ENCODE measurements at places on chromosomes 7 and 10.
A peak's percentile ranks its signal among the peaks of the same experiment; 100 is the strongest.

DNA sequence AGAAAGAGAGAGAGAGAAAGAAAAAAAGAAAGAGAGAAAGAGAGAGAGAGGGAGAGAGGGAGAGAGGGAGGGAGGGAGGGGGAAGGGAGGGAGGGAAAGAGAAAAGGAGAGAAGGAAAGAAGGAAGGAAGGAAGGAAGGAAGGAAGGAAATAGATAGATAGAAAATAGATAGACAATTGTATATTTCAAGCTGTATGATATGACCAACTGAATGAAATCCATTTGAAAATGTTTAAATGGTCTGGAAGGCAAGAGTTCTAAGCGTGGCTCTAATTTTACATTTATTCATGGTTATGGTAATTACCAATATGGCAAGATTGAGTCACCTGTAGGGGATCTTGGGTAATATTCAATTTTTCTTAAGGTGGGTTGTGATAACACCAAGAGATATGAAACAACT lies 24.4 kb upstream of the CTAGE4 start:
- DNase-seq, result no peak

GRCh38 chr10:84521013-84521412 lies 192.6 kb downstream of the CCSER2 start:
- no peak for DNase-seq

- DNase-seq, result no peak
These were observed 43.0 kb upstream of the GRM3 start for GRCh38 chr7:86600506-86601290.

GRCh38 chr10:63841761-63842160 lies 320.6 kb downstream of the REEP3 start:
- no peak for DNase-seq

DNA sequence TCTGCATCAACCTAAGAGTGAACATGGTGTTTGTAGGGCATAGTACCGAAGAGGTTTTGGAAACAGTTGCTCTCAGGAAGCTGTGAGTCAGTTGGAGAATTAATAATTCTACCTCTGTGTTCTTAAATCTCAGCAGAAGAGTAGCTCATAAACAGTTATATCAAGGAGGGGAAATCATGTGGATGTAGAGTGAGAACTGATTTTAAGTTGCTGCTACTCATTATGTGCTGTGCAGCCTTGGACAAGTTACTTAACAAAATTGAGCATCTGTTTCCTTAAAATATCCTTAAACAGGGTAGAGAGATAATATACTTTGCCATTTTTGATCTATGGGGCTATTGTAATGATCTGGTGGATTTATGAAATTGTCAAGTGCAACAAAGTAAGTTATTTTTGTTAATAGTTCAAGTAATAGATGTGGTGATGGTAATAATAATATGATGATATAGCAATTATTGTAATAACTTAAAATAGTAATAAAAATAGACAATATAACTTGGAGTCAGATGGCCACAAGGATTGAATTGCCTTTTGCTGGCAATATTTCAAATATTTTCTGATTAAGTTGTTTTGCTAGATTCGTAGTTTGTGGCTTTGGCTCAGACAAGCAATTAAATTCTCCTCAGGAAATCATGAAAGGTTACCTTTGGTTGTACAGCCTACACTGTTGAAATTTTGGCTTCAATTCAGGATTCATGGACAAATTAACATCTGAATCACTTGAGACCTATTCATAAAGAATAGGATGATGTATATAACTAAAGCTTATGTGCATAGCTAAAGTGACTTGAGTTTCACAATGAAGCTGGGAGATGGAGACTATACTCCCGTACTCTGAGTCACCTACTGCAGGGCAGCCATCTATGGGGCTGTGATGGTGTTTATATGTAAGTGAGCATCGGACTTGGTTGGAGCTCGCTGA lies 228.5 kb downstream of the CDK14 start:
- DNase-seq, result no peak

DNA sequence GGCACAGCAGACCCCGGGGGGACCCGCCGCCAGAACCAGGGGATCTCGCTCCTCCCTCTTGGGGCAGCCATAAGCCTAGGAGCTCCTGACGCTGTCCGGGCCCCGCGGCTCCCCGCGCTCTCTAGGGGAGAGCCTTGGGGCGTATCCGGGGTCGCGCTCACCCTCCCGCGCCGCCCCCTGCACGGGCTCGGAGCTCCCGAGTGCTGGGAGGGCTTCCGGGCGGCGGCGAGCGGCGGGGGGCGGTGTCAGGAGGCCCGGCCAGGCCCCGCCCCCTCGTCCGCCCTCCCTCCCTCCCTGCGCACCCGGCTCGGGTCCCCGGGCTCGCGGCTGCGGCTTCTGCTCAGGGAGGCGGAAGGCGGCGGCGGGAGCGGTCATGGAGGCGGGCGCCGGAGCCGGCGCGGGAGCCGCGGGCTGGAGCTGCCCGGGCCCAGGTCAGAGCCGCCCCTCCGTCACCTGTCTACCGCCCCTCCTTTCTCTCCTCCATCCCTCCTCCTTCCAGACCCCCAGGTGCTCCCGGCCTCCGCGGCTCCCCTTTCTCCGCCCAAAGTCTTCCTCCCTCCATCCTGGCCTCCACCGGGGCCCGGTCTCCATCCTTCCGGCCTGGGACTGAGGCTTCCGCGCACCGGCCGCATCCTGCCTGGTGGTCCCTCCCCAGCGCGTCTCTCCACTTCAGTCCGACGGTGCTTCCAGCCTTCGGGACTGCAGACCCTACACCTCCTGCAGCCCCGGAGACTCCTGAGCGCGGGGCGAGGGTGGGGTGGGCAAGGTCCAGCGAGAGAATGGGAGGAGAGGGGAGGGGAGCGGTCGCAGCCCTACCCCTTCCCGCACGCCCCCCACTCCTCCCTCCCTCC lies at the start of gene CCDC136:
CCDC136 (plus strand) TSS at position 848 of the 851 bp plus-strand sequence. CDS start 444 bp downstream, outside the sequence.
- DNase-seq, result no peak

DNA sequence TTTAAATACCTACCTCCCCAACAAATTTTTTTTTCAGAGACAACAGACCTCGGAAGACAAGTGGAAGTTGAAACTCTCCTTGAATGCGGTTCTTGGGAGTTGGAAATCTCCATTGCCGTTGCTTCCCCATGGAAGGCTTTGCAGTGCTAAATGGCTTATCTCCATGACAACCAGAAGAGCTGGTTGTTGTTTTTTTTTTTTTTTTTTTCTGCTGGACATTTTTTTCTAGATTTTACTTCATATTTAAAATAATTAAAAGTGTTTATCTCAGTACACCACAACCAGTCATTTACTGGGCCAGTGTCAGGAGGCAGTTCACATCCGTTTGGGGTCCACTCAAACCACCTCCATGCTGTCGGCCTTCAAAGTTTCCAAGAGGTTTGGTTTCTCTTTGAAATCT lies 348.5 kb upstream of the PRKCQ start:
- no peak for DNase-seq

GRCh38 chr7:136870866-136871487 lies 2.5 kb downstream of the CHRM2 start:
- no peak for DNase-seq

DNA sequence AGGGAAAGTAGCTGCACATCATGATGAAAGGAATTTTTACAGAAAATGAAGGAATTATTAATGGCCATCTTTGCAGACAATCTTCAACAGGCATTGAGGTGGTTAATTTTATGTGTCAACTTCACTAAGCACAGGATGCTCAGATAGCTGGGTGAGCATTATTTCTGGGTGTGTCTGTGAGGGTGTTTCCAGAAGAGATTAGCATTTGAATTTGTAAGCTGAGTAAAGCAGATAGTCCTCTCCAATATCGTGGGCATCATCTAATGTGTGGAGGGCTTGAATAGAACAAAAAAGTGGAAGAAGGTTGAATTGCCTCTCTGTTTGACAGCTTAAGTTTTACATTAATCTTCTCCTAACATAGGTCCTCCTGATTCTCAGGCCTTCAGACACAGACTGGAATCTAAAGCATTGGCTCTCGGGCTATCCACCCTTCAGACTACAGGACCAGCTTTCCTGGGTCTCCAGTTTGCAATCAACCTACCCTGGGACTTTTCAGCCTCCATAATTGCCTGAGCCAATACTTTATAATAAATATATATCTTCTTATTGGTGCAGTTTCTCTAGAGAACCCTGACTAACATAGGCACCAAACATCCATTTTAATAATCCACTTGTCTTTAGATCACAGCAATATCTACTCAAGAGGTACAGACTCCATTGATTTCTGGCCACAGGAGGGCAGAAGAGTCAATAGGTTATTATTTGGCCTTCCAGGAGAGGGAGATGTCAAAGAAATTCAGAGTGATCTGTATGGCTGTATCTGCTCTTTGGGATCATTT lies 10.5 kb upstream of the CRPPA start:
- DNase-seq, result peak; percentile 29

DNA sequence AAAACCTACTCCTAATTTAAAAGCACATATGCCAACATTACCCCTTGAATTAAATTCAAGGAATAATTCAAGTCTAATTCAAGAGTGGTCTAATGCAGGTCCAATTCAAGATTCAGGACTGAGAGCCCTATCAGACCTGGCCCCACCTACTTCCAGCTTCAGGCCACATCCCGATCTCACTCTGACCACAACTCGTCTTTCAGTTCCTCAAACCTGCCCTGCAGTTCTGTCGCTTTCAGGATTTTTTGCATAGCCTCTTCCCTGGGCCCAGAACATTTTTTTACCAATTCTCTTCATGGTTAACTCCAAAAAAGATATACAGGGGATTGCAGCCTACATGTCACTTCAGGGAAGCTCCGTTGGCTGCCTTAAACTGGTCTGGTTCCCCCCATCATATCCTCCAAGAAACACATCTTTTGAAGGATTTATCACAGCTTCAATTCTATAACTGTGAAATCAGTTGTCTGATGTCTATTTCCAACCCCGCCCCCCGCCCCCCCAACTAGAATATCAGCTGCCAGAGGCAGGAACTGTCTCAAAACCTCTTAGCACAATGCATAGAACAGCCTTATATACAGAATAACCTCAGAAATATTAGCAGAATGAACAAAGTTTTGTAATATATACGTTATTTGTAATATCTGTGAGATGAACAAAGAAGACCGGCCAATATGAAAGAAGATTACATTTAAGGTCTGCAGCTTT lies 20.8 kb downstream of the CCDC6 start:
- no peak for DNase-seq

GRCh38 chr7:9625953-9626352 lies 1192.5 kb downstream of the NXPH1 start:
- DNase-seq, result no peak

- DNase-seq, result no peak
These were observed 114.7 kb upstream of the RSU1 start for GRCh38 chr10:16931930-16932329.

DNA sequence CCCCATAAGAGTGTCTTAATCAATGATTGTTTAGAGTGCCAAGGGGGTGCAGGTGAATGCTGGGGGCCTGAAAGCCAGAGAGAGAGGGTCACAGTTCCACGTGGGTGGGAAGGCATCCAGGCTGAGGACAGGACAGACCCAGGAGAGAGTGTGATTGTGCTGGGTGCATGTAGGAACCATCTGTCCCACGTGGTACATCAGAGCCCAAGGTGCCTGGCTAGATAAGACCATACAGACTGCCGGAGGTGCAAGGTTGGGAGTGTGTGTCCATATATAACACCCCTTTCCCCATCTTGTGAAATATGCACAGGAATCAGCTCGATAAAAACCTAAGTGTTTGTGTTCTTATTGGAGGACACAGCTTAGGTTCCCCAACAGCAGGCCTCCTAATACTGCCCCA lies 85.5 kb downstream of the WIPF3 start:
- no peak for DNase-seq

All from iPS DF 6.9 (cell line).